ENCODE measurements at places on chromosomes 12 and 14. TPM values are rescaled to one million over a fixed set of nuclear protein-coding genes. Genes with fewer than 3 reads are reported as not detected.

Gene GAS2L3
- 6.1 TPM for total RNA-seq

Gene ZFYVE26
- total RNA-seq: 36.8 TPM

Gene OTOGL
- total RNA-seq: 1.2 TPM

Gene CLEC6A
- total RNA-seq: not detected

- H3K4me1 ChIP-seq: no peaks in the 10 kb centered on the region
- no peaks in the 10 kb centered on the region for H3K36me3 ChIP-seq
- no peak for DNase-seq
- no peaks in the 10 kb centered on the region for H3K27me3 ChIP-seq
Measured at GRCh38 chr14:92637228-92637627, 111.2 kb downstream of the LGMN start.

- no peak overlapping the region for H3K4me3 ChIP-seq
- H3K4me1 ChIP-seq: no peaks in the 10 kb centered on the region
- no peaks in the 10 kb centered on the region for H3K27me3 ChIP-seq
- no peak overlapping the region for H3K27ac ChIP-seq
- H3K36me3 ChIP-seq: no peaks in the 10 kb centered on the region
Measured at GRCh38 chr14:57657487-57657886, 163.8 kb upstream of the CCDC198 start.

DNA sequence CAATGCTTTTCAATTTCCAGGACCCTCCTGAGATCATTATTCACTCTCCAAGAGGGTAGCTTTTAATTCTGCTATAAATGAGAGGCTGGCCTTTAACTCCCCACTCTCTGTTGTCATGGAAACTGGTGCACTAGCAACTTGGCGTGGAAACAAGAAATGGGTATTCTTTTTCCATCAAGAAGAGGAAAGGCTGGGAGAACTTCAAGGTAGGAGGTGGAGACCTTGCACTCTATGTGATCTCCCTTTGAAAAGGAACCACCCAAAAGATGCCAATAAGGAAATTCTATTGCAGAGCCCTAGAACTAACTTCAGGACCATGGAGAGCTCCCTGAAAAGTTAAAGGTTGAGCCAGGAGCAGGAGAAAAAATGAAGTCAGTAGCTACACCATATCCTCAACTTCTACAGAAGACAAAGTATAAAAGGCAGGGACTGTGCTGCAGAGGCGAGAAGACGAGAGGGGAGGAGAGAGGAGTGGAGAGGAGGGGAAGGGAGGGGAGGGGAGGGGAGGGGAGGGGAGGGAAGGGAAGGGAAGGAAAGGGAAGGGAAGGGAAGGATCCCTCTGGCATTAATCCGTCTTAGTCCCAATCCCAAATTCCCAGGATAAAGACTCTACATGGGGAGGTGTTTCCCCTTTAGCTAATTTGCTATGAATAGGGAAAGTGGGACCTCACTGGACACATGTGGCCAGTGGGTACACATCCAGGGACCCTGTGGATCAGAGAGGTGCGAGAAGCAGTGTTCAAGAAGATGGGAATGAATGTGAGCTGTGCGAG, 46.7 kb upstream of the FICD start:
- H3K27me3 ChIP-seq: peaks cover 22% of the 10 kb centered on the region
- H3K4me1 ChIP-seq: no peaks in the 10 kb centered on the region
- no peak overlapping the region for H3K4me3 ChIP-seq

DNA sequence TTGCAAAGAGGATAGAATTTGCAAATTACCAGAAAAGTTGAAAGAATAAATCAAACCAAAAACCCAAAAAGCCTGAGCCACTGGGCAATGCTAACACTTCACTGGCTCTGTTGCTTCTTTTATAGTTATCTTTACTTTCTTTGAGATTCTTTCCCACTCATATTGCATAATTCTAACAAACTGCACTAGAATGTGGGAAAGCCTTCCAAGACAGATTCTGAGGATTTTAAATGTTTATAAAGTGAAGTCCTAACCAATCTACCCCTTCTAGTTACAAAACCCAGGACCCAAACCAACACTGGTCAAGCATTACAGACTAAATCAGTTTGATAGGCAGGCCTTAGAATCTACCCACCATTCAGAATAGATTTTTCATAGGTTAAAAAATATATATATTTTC, 150.9 kb downstream of the MED13L start:
- no peak overlapping the region for H3K27ac ChIP-seq
- DNase-seq: no peak
- H3K4me1 ChIP-seq: peaks cover 70% of the 10 kb centered on the region
- H3K4me3 ChIP-seq: no peak overlapping the region

DNA sequence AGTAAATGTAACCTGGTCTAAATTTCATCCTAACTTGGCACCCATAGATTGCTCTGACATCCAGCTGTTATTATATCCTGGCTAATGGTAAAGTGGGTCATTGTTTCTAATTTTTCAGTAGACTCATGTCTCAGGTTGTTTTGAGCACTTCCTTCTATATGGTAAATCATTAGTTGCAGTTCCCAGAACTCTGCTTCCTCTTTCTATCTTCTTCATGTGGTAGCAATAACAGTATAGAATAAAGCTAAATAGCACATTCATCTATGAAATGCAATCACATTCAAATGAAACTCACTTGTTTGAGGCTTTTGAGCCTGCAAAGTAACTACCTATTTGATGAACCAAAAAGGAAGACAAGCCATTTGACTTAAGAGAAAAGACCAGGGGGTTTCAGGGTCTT, 65.1 kb upstream of the GZMB start:
- H3K27ac ChIP-seq: no peak overlapping the region
- peaks cover 2% of the 10 kb centered on the region for H3K4me1 ChIP-seq
- no peaks in the 10 kb centered on the region for H3K27me3 ChIP-seq

All from suprapubic skin (tissue), 4 donors.